ENCODE measurements at places on chromosomes 6 and 20.

DNA sequence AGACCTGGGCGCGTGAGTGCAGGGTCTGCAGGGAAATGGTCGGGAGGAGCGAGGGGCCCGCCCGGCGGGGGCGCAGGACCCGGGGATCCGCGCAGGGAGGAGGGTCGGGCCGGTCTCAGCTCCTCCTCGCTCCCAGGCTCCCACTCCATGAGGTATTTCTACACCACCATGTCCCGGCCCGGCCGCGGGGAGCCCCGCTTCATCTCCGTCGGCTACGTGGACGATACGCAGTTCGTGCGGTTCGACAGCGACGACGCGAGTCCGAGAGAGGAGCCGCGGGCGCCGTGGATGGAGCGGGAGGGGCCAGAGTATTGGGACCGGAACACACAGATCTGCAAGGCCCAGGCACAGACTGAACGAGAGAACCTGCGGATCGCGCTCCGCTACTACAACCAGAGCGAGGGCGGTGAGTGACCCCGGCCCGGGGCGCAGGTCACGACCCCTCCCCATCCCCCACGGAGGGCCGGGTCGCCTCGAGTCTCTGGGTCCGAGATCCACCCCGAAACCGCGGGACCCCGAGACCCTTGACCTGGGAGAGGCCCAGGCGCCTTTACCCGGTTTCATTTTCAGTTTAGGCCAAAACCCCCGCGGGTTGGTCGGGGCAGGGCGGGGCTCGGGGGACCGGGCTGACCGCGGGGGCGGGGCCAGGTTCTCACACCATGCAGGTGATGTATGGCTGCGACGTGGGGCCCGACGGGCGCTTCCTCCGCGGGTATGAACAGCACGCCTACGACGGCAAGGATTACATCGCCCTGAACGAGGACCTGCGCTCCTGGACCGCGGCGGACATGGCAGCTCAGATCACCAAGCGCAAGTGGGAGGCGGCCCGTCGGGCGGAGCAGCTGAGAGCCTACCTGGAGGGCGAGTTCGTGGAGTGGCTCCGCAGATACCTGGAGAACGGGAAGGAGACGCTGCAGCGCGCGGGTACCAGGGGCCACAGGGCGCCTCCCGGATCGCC is 54.2 kb upstream of the HLA-A start:
- peak; percentile 79 for DNase-seq

GRCh38 chr6:106473812-106474211 is 113.3 kb downstream of the CRYBG1 start:
- no peak for DNase-seq

- no peak for DNase-seq
Observed at GRCh38 chr6:167769408-167770190, 57.1 kb upstream of the AFDN start.

- DNase-seq, result peak; percentile 93
Observed at GRCh38 chr6:6942831-6943230, 164.9 kb upstream of the RREB1 start.

- DNase-seq, result no peak
Observed at GRCh38 chr6:9116026-9116425, 680.7 kb upstream of the SLC35B3 start.

DNA sequence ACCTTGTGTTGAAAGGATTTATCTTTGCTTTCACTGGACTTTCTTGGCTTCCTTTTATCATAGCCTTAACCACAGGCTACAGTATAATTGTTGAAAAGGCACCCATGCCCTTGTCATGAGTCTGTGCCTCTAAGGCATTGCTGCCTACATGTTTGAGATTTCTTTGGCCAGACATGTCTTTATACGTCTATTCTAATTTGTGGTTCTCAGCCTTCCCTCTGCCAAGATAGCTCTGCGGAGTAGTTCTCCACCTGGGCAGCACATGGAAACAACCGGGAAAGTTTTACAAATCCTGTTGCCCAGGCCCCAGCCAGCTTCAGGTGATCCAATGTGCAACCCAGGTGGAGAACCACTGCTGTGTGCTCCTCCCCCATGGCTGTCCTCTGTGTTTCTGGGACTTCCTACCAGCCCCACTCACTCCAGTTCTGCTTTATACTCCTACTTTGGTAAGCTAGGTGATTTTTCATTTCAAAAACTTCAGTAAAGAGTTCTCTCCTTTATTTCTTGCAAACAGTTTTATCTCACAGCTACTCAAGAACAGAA is 159.6 kb upstream of the MYLIP start:
- no peak for DNase-seq

DNA sequence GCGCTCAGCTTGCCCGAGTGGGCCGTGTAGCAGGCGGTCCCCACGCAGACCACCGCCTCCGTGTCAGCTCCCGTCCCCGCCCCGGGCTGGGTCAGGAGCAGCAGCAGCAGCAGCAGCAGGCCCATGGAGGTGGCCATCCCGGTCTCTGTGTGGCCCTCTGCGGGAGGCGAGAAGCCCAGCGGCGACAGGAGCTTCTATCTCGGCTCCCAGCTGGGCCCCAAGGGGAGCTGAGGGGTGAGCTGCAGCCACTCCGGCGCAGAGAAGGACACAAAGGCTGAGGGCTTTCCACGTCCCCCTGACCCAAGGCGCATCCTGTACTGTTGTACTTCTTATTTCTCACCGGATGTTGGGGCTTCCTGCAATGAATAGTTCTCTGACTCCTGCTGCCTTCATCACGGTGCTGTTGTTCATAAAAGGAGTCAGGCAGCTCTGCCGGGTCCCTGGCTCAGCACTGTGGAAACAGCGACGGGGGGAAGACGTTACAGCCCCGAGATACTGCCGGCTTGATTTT is at the start of gene CD93:
CD93 (minus strand) TSS at position 269 of the 511 bp plus-strand sequence; CDS start at position 137, 132 bp downstream.
- DNase-seq, result no peak

- DNase-seq, result no peak
Observed at GRCh38 chr6:165081944-165082532, 227.4 kb downstream of the C6orf118 start.

DNA sequence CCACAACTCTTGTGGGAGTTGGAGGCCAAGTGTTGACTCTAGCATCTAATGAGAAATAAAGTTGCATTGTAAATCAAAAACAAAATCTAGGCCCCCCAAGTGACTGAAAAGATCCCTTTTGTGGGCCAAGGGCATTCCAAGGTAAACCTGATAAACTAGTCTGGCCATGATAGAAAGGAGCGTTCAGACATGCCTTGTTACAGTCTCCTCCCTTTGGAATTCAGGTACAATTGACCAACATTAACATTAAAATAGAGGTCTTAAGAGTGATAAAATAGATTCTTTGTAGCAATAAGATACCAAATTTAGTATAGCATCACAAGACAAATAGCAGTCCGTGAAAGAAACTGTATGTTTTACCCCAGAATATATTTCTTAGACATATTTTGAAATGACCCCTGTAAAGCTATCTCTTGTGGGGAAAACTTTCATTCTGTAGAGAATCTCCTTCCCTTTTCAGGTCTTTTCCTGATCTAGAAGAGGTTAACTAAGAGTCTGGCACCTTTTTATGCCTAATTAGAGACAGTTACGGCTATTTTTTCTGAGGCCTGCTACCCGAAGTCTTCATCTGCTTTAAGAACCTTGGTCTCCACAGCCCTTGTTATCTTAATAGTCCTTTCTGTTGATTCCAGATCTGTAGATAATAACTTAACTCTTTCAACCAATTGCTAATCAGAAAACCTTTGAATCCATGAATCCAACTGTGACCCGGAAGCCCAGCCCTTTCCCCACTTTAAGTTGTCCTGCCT is 495.4 kb upstream of the MMS22L start:
- no peak for DNase-seq

- DNase-seq, result peak; percentile 55
Observed at GRCh38 chr6:44104481-44105021, 22.7 kb downstream of the MRPL14 start.

DNA sequence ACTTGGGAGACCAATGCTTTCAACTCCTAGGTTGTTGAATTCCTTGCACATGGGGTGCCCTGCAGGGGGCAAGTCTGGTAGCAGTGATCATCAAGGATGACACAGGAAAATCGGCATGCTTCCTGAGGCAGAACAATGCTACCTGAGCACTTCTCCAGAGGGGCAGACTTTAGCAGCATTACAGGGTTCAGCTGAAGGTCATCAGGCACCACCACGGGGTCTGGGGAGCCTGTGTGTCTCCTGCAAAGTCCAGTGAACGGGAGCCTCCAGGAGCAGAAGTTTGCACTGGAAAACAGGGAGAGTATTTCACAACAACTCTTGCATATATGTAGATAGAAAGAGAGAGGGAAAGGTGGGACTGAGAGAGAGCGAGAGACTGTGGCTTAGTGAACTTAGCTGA is 10.2 kb downstream of the VSX1 start:
- DNase-seq, result no peak

DNA sequence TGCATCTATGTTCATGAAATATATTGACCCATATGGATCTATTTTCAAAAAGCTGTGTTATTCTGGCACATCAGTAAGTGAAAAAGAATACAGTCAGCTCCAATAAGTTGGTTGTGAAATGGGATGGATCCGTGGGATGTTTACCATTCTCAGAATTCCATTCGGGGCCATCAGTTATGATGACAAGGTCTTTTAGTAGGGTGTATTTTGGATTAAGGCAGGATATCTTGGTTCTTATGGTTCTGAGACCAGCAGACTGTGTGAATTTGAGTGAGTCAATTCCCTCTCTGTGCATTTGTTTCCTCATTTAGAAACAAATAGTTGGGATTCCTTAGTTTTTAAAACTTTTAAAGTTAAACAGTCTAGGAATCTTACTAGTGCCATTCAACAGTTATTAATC is 287.4 kb downstream of the CD109 start:
- DNase-seq, result no peak

- DNase-seq, result no peak
Observed at GRCh38 chr6:98887650-98888049, 53.3 kb downstream of the POU3F2 start.

DNA sequence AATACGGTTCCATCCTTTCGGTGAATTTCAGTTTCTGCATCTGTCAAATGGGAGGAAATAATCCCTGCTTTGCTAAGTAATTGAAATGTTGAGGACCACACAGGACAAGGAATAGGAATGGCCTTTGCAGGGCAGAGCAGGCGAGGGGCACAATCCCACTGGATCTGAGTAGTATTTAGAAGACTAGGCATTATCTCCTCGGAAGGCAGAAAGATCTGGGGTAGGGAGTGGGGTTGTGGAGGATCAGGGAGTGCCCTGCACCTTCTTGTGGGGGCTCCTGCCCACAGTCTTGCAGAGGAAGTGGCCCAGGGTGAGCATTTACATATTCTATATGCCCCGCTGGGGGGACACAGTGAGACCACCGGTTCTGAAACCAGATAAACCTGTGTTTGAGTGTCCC is 87.1 kb upstream of the SIRPA start:
- no peak for DNase-seq

DNA sequence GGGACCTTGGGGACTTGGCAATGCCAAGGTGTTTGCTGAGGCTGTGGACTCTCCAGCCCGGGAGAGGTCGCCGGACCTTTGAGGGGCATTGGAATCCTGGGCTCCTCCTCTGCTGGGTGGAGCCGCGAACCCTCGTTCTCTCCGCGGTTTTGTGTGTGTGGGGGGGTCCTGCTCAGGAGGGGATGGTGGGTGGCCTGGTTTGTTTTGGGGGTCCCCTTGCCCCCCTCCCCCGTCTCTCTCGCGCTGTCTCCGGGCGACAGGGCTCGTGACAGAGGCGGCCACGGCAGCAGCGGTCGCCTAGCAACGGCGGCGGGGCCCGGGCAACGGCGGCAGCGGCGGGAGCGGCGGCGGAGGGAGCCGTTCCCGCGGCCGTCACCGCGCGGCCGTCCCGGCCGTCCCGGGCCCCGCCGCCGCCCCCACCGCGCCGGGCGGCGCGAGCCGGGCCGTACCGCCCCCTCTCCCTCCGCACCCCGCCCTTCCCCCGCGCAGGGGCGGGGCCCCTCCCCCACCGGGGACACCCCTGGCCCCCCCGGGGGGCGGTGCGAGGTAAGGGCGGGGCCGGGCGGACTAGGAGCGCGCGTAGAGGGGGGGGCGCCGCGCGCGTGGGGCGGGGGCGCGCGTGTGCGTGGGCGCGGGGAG is 7.8 kb downstream of the SYNGAP1 start:
- peak; percentile 77 for DNase-seq

- DNase-seq, result peak; percentile 81
Observed at GRCh38 chr6:5995949-5996713, 10.6 kb downstream of the NRN1 start.

DNA sequence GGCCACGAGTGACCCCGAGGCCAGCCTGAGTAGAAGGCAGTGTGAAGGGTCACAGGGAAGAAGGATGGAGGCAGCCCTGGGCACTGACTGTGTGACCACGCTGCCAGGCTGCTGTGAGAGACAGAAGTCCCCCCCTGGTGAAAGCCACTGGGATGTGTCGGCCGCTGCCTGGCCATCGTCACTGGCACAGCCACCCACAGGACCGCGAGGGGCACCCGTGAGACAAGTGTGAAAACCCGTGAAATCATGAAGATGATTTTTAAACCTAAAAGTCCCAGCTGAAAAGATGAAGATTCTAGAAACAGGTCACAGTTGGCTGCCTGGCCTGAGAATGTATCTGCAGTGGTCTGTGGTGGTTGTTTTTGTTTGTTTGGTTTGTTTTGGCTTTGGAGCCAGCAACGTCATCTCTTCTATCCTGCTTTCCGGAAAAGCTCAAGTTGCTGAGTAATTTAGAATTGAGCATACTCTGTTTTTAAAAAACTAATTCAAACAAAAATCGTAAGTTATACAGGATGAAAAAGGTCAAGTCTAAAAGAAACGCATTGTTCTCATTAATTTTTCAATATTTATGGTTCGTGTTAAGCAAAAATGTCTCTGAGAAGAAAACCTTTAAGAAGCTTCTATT is 94.7 kb downstream of the HUS1B start:
- no peak for DNase-seq

DNA sequence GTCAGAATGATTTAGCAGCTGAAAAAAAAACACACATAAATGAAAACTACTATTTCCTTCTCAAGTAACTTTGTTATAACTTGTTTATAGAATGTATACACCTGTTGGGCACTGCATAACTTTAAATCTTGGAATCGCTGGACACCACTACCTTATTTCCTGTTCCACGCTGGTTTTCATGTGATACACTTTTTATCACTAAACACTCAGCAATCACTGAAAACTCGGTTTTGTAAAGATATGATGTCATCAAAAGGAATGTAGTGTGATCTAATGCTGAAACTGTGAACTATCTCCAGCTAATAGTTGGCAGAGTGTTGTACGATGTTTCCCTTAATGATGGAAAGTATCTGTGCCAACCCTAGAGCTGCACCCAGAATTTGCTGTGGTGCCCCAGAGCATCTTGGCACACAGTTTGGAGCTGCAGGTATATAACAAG is 127.9 kb downstream of the BACH2 start:
- no peak for DNase-seq

DNA sequence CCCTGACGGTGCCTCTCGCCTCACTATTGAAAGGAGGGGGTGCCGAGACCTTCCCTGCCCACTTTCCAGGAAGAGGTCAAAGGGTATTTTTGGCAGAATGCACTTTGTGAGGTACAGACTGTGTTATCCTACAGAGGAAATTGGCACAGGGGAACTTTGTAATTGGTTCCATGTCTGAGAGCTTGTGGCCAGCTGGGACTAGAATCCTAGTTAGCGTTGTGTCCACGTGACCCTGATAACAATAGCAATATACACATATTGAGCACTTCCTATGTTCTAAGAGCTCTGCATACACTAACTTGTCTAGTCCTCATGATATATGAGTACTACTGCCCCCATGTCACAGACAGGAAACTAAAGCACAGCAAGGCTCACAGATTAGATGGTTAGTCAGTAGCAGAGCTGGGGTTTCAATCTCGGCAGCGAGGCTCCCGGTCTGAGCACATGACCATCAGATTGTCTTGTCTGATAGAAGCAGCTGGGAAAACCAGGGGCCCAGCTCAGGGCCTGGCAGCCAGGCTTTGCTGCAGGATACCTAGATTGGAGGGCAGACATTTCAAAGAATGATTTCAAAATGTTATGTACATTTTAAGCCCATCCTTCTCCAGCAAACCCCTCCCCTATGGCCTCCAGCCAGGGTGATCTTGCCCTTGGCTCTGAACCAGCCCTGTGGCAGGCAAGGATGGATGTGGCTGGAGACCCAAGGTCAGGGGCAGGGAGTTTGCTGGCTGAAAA is 1.4 kb downstream of the MAPK13 start:
- DNase-seq, result peak; percentile 39
